ENCODE measurements at places on chromosomes 3 and 15.

DNA sequence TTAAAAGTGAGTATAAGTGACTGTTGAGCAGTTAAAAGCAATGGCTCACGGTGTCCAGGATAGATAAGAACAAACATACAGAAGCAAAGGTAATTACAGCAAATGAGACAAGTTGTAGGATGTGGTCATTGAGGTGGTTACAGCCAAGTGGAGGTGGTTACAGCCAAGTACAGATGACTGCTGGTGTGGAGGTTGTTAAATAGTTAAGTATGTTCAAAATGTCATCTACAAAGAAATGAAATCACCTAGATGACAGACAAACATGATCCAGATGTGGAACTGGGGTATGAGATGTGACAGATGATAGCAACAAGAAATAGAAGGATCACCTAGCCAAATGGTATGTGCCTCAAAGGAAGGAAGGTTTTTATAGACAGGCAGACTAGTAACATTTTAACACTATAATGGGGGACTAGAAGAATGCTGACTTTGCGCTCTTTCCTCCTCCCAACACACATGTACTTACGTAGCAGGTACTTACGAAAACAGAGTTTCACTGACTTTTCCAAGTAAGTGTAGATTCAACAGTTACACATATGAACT is 6.8 kb upstream of the ANKRD28 start:
- no peak for DNase-seq

DNA sequence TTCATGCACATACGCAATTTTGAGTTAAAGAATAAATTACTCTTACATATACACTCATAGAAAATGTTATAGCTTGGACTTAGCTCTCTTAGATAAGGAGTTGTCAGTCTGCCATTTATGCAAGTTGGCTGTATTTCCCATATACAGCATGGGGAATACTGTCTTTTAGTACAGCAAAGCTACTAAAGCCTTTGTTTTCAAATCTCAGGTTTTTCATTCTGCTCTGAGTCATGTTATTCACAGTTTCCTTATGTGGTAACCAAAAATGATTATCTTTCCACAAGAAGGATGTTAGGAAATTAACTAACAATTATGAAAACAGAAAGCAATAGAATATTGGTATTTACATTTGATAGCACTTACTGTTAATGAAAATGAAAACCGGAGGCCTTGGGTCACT is 4.3 kb upstream of the TIPARP start:
- DNase-seq: no peak

- DNase-seq: peak; percentile 22
These were observed 72.5 kb downstream of the VPS8 start for GRCh38 chr3:184884359-184885017.

GRCh38 chr3:129252748-129253147 is 3.3 kb downstream of the COPG1 start:
- DNase-seq: no peak
